Stimulated activated CD4-positive, alpha-beta T cell treated with anti-CD3 and anti-CD28 coated beads, Interleukin-15, amount 100 ng/mL, for 1 hour (primary cell): ENCODE measurements at places on chromosomes 3 and 15.

DNA sequence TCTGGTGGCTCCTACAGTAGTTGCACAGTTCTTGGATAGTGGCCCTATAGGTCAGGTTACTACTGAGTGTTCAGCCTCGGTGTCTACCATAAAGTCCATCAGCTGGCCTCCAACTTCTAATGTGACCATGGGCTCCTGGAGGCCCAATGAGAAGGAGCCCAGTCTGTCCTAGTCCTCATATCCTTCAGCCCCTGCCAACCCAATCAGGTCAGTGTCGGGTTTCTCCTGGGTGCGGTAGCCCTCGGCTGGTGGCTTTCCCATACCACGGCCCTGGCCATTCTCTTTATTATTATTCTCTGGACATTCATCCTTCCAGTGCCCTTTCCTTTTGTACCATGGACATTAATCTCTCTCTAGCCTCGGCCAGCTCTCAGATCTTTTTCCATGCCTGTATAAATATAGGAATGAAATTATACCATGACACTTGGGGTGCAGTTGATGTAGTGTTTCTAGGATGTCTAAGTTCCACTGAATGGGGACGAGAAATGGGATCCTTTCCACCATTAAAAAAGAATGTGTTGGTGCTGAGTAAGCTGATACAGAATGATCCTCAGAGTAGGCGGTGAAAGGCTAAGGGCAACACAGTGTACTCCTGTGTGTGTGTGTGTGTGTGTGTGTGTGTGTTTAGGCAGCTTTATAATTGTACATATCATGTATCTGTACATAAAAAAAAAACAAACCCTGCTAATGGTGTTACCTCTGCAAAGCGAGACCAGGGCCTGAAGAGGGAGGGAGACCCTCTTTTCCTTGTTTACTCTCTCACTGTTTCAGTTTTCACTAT lies 19.3 kb upstream of the NOX5 start:
- DNase-seq = no peak

- no peak for DNase-seq
Measured at GRCh38 chr3:45486926-45487325, 98.5 kb downstream of the LARS2 start.

GRCh38 chr3:113532698-113533533 lies 561 bp downstream of the SIDT1 start:
- DNase-seq = peak; percentile 15

DNA sequence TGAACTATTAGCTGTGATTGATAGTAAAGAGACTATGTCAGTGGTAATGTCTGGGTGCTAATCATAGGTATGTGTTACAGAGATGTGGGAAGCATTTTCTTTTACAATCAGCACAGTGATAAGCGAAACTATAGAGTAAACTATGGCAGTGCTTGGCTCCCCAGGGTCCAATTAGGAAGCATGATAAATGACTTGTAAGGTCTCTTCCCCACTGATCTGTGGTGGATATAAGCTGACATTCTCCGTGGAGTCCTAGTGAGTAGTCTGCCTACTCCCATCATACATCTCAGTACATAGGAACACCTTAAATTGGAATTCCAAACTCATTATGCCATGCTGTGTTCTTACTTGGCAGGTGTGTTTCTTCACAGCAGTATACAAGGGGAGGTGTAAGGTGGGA lies 204.2 kb downstream of the GAP43 start:
- DNase-seq = no peak

DNA sequence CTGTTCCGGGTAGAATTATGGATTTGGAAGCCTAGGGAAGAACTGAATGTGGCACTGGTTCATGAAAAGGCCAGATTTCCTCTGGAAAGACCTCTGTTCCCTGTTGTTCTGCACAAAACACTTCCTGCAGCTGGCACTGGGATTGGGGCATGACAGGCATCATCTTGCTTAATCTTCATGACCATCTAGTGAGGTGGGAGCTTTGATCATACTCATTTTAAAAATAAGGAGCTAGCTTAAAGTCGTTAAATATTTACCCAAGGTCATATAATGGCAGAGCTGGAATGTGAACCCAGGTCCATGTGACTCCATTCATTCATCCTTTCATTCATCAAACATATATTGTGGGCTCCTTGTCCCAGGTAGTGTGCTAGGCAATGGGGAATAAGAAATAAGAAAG lies 40.4 kb downstream of the EBLN2 start:
- DNase-seq = no peak

- DNase-seq = no peak
Measured at GRCh38 chr3:114218006-114218405, 19.4 kb downstream of the ZNF80 start.

DNA sequence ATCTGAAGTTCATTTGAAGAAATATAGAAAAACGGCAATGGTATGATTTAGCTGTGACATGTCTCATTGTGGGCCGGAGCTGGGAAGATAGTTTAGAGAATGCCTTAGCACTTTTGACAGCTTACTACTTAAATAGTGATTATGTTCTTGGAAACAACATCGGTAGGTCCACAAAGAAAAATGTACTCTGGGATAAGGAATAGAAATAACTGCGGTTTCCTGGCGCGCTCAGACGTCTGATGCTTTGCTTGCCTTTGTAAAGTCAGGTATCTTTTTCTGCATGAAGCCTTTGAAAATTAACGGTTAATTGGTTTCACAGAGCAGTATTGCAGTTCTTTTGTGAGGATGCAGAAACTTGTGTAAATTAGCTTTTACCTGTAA lies 1.4 kb downstream of the USP3 start:
- no peak for DNase-seq

DNA sequence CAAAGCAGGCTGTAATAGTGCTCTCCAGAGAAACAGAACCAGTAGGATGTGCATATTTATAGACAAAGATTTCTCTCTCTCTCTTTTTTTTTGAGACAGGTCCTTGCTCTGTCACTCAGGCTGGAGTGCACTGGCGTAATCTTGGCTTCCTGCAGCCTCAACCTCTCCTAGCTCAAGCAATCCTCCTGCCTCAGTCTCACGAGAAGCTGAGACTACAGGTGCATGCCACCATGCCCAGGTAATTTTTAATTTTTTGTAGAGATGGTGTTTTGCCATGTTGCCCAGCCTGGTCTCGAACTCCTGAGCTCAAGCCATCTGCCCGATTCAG lies 67.1 kb upstream of the CHD2 start:
- DNase-seq = no peak

DNA sequence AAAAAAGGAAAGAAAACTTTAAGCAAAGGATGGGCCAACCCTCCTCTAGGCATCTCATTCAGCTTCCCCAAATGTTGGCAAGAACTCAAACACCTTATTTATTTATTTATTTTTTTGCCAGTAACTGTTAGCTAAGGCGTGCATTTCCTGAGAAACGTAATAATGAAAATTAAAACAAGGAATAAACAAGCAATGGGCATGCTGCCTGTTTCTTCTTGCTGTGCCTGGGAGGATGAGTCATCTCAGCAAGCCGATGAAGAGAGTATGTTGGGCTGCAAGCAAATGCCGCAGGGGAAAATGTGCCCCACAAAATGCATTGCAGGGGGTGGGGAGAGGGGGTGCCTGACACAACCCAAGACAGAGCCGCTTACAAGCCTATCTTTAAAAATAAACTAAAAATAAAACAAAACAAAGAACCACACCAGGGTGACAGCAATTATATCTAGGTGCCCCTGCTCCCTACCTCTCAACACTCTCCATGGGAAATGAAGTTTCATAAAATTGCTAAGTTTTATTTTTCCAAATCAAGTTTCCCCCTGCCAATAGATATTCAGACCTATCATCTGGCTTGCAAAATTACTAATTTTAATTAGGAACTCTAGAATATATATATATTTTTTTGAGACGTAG lies 40.3 kb downstream of the EIF4E3 start:
- DNase-seq = no peak

DNA sequence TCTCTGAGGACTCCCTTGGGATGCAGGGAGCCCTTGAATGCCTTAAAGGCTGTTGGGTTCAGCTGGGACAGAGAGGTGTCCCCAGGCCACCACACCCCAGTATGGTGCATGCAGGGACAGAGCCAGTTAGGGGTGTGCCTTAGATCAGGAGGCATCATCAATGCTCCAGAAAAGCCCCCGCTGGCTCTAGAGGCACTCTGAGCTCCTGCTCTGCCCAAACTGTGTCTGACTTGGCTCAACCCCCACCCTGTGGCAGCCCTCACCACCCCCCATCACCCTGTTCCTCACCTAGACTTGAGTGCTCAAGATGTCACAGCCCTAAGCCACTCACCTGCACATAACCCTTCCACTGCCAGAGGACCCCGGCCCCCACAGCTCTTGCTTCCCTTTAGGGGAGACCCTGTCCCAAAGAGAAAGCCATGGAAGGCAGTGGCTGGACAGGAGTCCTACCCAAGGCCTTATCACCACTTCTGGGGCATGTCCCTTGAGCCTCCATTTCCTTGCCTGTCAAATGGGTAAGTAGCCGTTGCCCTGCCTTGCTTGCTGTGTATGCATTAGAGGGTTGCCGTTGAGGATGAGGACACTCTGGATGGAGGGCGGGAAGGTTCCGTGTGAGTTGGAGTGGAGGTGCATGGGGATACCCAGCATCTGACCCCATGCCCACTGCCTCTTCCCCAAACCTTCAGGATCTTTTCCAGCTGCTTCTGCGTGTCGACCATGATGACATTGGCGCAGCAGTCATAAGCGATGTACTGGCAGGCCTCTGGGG lies 41.4 kb downstream of the ACSBG1 start:
- no peak for DNase-seq

DNA sequence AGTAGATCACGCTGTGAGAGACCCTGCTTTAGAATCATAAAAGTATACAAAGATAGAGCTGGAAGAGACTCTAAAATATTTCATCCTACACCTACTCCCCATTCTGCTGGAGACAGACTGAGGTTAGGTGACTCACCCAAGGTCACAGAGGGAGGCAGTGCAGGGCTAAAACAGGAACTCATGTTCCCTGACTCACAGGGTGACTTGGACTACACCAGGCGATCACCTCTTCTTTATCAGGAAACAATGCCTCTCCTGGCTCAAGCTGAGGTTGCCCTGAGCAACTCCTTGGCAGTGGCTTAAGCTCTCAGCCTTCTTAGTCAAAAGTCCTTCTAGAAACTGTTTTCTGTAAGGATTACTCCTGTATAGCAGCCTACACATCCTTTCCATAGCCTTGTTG lies 26.4 kb upstream of the TNFAIP8L3 start:
- no peak for DNase-seq

DNA sequence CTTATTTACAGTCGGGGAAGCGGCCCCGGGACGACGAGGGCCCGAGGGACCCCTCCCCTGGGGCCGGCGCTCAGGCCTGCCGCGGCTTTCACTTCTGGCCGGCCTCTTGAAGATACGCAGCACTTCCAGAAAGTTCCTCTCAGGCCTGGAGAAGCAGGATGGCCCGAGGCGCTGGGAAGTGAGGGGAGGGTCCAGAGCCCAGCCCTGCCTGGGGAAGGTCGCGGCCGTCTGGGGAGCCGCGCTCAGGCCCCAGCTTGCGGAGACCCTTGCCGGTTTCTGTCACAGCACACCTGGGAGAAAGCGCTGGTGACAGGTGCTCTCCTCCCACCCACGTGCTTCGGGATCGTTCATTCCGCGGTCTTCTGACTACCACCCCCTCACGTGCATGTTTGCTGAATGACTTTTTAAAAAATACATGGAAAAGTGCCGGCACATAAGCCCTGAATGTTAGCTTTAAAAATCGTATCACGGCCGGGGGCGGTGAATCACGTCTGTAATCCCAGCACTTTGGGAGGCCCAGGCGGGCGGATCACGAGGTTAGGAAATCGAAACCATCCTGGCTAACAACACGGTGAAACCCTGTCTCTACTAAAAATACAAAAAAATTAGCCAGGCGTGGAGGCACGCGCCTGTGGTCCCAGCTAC lies 727 bp upstream of the TM2D3 start:
- no peak for DNase-seq

GRCh38 chr15:30922480-30923311 lies 19.0 kb downstream of the FAN1 start:
- no peak for DNase-seq

DNA sequence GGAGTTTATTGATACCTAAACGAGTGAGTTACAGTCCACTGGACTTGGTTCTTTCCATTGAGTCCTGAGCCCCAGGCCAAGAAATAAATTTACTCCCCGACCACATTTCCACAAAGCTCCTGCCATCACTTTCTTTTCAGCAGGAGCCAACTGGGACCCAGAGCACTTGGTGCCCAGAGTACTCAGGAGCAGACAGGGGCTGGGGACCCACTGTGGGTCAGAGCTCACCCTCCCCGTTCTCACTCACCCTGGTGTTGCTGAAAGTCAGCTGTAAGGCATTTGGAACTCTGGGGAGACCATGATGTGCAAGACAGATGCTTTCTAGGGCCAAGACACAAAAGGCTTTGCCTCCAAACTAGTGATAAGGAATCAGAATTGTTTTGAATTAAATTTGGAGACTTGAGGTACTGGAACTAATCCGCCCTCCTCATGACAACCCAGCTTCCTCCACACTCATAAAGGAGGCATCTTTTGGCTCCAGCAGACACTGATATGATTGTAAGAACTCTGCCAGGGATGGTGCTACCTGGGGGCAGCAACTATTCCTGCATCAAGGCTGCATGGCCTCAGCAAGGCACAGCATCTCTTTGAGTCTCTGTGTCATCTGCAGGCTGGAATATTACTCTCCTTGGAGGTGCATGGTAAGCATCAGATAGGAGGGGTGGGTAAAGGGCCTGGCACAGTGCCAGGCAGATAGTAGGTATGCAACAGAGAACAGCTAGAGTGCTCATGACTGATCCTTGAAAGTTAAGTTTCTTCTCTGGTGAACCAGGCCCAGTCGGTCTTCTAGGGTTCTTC lies 7.3 kb upstream of the CAMK1 start:
- DNase-seq = no peak

DNA sequence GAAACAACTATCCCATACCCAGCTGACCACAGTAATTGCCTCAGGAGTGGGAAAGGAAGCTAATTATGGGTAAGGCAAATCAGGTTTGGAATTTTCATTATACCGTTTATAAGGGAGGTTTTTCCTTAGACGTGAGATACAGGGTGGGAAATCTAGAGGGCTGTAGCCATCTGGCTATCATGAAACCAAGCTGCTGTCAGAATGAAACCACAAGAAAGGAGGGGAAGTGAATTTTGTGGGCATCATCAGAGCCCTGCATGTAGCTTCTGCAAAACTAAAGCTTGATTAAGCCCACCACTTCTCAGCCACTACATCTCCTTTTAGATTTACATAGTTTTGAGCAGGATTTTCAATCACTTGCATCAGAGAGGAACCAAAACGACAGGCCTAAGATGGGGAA lies 893.5 kb downstream of the TUSC7 start:
- no peak for DNase-seq

DNA sequence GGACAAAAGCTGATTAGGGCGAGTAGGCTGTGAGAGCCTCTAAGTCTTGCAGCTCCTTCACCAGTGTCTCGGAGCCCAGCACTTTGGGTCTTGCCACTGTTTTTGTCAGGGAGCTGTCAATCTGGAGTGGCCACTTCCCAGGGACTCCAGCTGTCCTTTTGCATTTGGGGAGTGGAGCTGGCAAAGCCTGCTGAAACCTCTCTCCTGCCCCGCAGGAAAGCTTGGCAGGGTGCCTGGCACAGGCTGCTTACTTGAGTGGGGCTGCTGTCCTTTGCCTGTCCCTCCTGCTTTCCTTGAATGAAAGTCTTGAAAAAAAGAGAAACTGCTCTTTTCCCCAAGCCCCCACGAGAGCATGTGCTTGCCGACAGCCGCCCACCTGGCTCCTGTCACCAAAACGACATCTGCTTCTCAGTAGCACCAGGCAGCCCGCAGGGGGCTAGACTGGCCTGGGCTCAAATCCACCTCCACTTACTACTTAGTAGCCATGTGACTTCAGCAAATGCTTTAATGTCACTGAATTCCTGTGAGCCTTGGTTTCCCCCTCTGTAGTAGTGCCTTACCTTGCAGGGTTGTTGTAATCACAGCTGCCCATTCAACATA lies 13.7 kb downstream of the USP13 start:
- no peak for DNase-seq
